A549 (cell line): ENCODE measurements at places on chromosomes 1 and 21. TPM values are rescaled to one million over a fixed set of nuclear protein-coding genes. Genes with fewer than 3 reads are reported as not detected.

INAVA gene
- 38.6 to 50.2 TPM (median 43.7 TPM) in 3 replicates for polyA plus RNA-seq

EVA1C gene
- polyA plus RNA-seq: 42.3 to 50.4 TPM (median 48.0 TPM) in 3 replicates

AXDND1 gene
- 0.22 to 0.34 TPM (median 0.30 TPM) in 3 replicates for polyA plus RNA-seq

TRIM58 gene
- polyA plus RNA-seq: not detected in 3 replicates

OR6K3 gene
- not detected in 3 replicates for polyA plus RNA-seq
